ENCODE measurements at places on chromosomes 5 and 9.

DNA sequence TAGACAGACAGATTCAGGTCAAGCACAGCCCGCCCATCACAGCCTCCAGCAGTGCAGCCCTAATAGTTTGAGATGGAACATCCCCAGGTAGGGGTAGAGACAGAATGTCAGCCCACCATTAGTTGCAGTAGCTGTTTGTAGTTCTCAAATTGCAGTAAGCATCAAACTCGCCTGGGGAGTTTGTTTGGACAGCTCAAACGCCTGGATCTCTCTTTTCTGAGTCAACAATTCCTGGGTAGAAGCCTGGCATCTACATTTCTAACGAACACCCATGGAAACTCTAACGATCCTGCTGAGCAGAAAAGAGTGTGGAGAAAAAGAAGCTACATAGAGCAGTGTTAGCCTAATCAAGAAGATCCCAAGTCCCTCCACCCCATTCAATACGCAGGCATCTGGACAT is 59.4 kb downstream of the ADAMTS16 start:
- no peak for DNase-seq

DNA sequence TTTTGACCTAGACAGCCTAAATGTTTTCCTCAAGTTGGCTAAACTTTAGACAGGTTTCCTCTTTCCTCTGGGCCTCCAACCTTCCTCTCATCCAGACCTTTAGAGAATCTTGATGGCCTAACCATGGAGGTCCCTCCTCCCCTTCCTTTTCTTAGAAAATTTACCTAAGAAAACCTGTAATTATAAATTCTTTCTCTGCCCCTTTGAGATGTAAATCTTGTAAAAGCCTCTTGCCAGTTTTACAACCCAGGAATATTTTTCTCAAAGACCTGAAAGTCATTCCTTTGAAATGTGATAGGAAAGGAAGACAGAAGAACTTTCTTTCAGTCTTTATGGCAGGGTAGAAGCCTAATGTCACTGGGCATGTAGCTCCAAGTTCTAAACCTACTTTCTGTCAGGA is 1752.6 kb upstream of the C9orf72 start:
- no peak for DNase-seq

GRCh38 chr9:129391221-129391661 is 213.2 kb upstream of the IER5L start:
- no peak for DNase-seq

GRCh38 chr5:24750355-24750754 is 105.6 kb upstream of the CDH10 start:
- DNase-seq: no peak

- DNase-seq: no peak
Observed at GRCh38 chr5:133785182-133785581, 172.8 kb upstream of the FSTL4 start.

GRCh38 chr5:50439221-50439620 is 1.9 kb downstream of the EMB start:
- DNase-seq: no peak

DNA sequence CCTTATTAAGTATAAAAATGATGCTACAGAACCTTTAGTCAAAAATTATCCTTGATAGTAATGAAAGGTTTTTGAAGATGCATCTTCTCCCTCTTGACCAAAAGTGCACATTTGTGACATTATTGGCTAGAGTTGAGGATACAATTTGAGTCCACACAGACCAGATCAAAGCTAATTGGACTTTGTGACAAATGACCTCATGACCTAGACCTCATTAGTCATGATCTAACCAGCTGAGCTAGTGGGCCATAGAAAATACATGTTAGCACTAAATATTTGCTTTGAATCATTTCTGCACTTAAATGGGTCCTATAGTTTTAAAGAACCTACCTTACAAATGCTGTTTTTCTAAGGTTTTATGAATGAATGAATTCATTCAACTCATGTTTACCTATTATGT is 182.1 kb downstream of the RFX3 start:
- DNase-seq: no peak

- no peak for DNase-seq
Observed at GRCh38 chr9:95193067-95193466, 124.4 kb downstream of the FANCC start.

- no peak for DNase-seq
Observed at GRCh38 chr5:88785746-88786565, 97.0 kb downstream of the MEF2C start.

GRCh38 chr5:166293892-166294291 is 1997.6 kb upstream of the WWC1 start:
- DNase-seq: no peak

DNA sequence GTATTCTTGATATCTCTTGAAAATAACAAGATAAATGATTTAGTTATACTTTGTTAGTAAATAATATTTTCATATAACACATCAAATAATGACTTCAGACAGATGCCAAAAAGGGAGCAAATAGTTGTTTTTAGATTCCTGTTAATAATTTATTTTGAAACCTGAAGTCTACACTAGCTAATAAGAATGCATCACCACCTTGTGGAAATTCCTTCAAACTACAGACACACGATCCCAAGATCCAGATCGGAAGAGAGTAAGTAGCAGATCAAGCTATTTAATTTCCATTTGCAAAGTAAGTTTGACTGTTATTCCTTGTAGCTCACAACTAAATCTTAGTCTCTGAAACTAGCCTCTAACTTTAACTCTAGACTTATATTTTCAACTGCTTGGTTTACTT is 35.5 kb upstream of the ISL1 start:
- DNase-seq: peak; percentile 3

- no peak for DNase-seq
Observed at GRCh38 chr9:134647359-134648080, 5.9 kb downstream of the COL5A1 start.

DNA sequence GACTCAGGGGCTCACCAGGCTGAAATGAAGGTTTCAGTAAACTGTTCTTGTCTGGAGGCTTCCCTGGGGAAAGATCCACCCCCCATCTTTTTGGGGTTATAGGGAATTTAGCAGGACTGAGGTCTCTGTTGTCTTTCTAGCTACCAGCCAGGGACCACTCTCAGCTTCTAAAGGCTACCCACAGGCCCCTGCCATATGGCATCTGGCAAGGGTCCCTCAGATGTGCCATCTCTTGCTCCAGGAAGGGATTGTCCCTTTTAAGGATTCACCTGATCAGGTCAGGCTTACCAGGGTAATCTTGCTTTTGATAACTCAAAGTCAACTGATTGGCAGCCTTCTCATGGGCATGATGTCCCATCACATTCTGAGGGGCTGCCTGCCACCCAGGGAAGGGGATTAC is 65.0 kb downstream of the NSUN2 start:
- DNase-seq: no peak

- DNase-seq: peak; percentile 55
Observed at GRCh38 chr9:124000161-124000783, 11.3 kb upstream of the LHX2 start.

GRCh38 chr5:122727112-122727541 is 47.8 kb upstream of the SNX2 start:
- no peak for DNase-seq

GRCh38 chr5:2251751-2252150 is 369.0 kb upstream of the IRX4 start:
- DNase-seq: no peak

DNA sequence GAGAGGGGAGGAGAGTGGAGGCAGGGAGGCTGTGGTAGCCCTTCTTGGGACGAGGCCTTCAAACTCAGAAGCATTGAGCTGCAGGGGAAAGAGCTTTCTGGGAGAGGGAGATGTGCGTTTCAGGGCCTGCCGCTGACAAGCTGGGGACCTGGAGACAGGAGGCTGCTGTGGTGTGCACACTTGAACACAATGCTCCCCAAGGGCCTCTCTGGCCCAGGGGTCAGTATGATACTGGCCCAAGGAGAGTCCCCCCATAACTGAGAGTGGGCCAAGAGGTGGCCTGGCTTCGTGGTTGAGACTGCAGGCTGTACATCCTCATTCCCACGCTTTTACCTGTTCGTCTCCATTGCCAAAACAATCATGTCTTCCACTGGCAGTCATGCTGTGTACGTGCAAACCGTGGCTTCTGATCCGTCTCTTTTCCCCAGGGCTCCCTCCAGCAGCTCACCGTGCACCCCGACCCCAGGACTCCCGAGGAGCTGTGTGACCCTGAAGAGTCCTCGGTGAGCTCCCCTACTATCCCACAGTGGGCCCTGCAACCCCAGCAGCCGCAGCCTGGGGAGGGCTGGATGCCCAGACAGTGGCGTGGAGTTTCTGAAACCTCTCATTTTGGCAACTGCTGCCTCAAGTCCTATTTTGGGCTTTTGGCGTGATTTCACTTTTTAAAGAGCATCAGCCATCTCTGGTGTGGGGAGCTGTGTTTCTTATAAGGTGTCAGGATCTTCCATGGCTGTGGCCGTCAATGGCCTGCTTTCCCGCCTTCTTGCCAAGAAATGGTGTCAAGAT is 43.4 kb downstream of the COL15A1 start:
- DNase-seq: no peak

- DNase-seq: no peak
Observed at GRCh38 chr9:110148384-110148783, 59.6 kb downstream of the C9orf152 start.

- DNase-seq: no peak
Observed at GRCh38 chr9:114655689-114656088, 1.9 kb downstream of the TEX53 start.

GRCh38 chr5:79255786-79256557 is 20.0 kb downstream of the JMY start:
- peak; percentile 1 for DNase-seq

GRCh38 chr5:86979811-86980411 is 287.8 kb upstream of the RASA1 start:
- DNase-seq: no peak

- DNase-seq: no peak
Observed at GRCh38 chr9:131744171-131744719, 4.4 kb upstream of the RAPGEF1 start.

GRCh38 chr5:445591-445990 is 2.6 kb downstream of the EXOC3 start:
- no peak for DNase-seq

DNA sequence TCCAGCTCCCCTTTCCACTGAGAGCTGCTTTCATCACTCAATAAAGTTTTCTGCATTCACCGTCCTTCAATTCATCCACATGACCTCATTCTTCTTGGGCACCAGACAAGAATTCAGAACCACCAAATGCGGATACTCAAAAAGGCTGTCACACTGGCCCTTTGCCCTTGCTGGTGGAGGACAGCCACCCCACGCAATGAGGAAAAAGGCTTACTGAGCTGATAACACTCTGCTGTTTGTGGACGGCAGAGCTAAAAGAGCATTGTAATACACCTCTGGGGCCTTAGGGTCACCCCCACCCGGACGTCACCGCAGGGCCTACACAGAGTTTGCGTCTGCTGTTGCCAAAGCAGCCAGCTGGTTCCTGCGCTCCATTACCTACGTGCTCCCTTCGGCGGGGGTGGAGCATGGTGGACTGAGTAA is 51.2 kb upstream of the ZNF608 start:
- no peak for DNase-seq

DNA sequence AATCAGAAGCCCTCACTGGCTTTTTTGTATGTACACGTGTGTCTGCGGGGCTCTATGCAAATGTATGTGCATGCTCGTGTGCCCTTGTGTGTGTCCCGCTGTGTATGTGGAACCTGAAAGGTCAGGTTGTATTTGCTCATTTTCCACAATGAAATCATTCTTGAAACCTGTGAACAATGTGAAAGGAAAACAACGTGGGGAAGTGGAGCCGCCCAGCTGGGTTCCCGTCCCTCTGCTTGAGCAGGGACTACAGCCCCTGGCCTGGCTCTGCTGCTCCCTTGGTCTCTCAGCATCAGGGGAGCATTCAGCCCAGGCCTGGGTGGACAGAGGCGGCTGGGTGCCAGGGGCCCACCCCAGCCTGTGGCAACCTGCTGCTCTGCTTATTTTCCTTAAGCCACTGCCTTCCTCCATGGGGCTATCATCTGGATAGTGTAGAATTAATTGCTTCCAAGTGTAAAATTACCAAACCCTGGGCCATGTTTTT is 3.0 kb downstream of the ECSCR start:
- DNase-seq: no peak

- peak; percentile 93 for DNase-seq
Observed at GRCh38 chr5:177311723-177312648, at the start of gene MXD3. Gene MXD3 (minus strand): TSS chr5:177311898. CDS start chr5:177311830, 68 bp downstream.

DNA sequence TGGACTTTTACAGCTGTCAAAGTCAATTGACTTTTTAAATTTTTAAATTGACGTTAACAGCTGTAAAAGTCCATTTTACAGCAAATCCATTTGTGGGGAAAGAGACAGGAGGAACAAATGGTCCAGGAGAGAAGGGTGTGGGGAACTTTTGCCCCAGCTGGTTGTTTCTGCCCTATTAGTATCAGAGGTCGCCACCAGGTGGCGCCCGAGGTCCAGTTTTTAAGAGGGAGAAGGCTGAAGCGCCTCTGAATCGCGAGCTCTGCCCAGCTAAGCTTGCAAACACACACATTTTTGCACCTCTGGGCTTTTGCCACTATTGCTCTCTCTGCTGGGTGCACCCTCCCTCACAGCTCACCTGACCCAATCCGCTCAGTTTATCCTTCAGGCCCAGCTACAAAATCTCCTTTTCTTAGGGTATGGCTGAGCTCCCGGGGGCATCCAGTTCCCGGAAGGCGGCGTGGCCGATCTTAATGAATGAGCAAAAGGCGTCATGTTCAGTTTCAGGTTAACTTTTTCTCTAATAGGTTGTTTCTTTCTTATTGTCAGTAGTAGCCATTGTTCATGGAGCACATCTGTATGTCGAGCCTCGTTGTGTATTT is 6.3 kb upstream of the TTLL11 start:
- peak; percentile 65 for DNase-seq

DNA sequence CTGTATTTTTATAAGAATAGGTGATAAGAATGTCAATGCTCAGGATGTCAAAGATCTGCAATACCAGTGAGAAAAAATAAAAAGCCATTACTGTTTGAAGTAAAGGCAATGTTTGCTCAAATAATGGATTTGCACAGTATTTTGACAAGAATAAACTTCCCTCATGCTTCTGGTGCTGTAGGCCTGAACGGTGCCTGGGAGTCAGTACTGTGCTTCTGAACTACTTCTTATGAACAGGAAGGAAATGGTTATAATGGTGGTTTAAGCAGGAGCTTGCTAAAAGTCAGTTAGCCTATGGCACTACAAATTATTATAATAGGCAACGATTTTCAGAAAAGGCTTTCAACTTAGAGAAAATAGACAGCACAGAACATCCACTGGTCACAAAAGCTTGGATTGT is 548.3 kb upstream of the CDH18 start:
- no peak for DNase-seq

GRCh38 chr5:90142541-90142940 is 267.0 kb downstream of the CETN3 start:
- DNase-seq: no peak
